DMS153 (cell line): ENCODE measurements at places on chromosomes 16 and 17.

GRCh38 chr16:58500430-58501241 is 693 bp downstream of the NDRG4 start:
- no peak for DNase-seq

DNA sequence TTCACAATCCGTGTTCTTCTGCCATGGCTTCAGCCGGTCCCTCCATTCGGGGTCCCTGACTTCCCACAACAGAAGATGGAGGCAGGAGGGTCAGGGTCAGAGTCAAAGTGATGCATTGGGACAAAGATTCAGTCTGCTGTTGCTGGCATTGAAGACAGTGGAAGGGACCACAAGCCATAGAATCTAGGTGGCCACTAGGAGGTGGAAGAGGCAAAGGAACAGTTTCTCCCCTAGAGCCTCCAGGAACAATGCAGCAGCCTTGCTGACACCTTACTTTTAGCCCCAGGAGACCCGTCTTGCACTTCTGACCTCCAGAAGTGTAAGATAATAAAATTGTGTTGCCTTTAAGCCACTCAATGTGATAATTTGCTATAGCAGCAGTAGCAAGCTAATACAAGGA is 55.9 kb downstream of the MFSD11 start:
- DNase-seq: peak; percentile 17

DNA sequence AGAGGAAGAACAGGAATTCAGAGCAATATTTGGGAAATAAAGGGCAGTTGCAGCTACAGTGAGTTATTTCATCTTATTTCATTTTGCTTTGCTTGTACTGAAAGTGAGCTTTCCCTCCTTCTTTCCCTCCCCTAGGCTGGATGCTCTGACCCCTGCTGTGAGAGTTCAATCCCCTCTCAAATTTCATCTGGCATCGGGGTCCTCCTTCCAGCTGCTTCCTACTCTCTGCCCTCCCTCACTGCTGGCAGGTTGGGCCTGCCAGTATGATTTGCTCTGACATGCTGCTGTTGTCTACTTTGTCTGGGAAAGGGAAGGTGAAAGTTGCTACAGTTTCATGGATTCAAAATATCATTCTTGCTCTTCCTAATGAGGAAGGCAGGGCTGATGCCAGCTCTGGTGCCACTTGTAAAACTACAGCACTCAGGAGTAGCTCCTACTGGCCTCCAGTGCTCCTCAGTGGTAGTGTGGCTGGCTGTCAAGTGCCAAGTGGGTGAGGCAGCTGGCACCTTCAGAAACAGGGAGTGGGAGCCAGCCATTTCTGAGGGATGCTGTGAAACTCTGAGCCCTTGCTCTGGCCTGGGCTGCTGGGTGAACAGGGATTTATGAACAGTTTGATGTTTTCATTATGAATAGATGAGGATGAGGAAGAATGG is 408.6 kb downstream of the HAPSTR1 start:
- no peak for DNase-seq

DNA sequence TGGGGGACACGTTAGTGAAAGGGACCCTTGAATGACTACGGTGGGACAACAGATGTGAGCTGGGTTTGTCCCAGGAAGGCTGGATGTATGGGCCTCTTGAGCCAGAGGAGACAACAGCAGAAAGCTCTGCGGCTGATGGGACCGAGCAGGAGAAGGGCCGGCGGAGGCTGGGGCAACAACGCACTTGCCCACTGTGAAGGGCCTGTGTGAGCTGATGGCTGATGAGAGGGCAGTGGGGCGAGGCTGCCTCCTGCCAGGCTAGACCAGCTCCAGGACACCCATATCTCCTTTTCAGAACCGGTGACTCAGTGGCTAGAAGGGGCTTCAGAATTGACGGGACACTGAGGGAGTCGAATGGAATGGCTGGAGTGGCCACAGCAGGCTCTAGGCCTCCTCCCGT is 250.1 kb downstream of the SEC14L1 start:
- no peak for DNase-seq

DNA sequence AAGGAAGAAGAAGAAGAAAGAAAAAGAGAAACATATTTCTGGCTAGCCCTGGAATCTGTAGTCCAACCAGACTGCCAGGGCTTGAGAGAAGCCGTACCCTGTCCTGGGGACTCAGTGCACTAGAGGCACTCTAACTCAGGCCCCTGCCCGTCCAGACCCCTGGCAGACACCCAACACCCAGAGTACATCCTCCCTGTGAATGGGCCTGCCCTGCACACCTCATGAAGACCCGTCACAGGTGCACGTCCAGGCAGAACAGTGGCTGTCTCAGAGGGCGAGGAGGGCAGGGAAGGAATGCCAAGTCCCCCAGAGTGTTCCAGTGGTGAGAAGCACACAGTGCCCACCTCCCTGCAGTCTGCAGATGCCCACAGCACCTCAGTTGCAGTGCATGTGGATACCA is 23.0 kb downstream of the MPG start:
- no peak for DNase-seq

DNA sequence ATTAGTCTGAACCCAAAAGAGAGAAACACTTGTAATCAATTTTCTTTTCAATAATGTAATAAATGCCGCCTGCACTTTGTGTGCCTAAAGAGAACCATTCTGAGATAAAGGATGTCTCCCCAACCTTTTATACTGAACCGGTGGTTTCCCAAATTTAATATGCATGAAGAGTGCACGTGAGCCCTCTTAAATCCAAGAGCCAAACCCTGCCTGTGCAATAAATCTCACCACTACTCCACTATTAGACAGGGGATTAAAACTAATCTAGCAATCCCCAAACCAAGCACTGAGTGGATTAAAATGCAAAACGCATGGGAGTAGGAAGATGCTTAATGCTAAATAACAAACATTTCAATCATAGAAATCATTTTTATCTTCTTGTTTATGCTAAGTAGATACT is 351.0 kb upstream of the PSMD7 start:
- no peak for DNase-seq

GRCh38 chr16:31409433-31409832 is 16.3 kb downstream of the ITGAD start:
- DNase-seq: no peak

GRCh38 chr17:19753051-19753509 is 5.0 kb upstream of the ALDH3A1 start:
- peak; percentile 27 for DNase-seq

GRCh38 chr17:74903671-74904070 is 10.2 kb upstream of the FADS6 start:
- DNase-seq: no peak

DNA sequence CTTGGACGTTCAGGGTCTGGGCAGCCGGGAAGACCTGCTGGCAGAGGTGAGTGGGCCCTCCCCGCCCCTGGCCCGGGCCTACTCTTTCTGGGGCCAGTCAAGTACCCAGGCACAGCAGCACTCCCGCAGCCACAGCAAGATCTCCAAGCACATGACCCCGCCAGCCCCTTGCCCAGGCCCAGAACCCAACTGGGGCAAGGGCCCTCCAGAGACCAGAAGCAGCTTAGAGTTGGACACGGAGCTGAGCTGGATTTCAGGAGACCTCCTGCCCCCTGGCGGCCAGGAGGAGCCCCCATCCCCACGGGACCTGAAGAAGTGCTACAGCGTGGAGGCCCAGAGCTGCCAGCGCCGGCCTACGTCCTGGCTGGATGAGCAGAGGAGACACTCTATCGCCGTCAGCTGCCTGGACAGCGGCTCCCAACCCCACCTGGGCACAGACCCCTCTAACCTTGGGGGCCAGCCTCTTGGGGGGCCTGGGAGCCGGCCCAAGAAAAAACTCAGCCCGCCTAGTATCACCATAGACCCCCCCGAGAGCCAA is 8.6 kb upstream of the ABCC3 start:
- peak; percentile 38 for DNase-seq

DNA sequence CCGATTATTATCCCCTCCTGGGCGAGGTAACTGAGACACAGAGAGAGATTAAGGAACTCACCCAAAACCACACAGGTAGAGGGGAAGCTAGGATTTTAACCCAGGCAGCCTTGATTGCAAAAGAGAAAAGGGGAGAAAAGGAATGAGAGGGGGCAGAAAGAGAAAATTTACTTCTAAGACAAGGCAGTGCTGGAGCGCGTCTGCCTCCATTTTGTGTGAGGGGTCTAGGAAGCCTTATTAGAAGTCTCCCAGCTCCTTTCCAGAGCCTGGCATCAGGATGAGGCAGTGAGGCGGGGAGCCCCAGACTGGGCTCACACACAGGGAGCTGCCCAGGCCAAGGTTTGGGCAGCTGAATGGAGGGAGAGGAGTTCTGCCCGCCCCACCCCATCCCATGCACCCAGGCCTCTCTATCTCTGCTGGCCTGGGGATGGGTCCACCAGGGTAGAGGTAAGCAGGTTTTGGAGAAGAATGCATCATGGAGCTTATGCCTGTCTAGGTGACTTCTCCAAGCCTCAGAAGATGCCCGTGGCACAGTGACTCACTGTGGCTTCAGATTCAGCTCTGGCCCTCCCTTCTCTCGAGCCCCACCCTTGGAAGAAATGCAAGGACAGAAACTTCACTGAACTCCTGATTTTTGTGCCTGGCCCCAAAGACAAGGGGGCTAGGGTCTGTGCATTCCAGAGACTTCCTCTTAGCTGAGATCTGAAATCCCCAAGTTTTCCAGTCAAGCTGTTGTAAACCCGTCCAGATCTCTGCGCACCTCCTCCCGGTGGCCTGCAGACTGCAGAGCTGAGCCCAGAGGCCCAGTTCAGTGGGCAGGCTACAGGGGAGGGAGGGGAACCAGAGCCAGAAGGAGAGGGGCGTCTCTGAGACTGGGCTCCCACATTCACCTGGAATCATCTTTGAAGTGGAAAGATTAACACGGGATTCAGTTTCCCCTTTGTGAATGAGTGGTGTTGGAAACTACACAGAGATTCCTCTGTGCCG is 95.1 kb upstream of the CDH5 start:
- DNase-seq: no peak

- no peak for DNase-seq
Measured at GRCh38 chr17:19332371-19333131, 30.0 kb downstream of the B9D1 start.

DNA sequence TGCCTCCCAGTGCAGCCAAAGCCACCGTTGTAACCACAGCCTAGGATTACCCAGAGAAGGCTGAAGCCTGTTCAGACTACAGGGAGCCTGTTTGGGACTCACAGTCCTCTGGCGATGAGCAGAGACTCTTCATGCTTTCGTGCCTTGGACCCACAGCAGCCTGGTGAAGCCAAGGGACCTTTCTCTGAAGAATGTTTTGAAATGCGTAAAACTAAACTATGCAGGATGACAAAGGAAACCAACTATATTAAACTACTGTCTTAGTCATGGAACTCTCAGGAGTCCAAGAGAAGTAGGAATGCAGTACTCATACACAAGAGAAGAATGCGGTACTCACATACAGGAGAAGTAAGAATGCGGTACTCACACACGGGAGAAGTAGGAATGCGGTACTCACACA is 20.9 kb downstream of the ABR start:
- no peak for DNase-seq

DNA sequence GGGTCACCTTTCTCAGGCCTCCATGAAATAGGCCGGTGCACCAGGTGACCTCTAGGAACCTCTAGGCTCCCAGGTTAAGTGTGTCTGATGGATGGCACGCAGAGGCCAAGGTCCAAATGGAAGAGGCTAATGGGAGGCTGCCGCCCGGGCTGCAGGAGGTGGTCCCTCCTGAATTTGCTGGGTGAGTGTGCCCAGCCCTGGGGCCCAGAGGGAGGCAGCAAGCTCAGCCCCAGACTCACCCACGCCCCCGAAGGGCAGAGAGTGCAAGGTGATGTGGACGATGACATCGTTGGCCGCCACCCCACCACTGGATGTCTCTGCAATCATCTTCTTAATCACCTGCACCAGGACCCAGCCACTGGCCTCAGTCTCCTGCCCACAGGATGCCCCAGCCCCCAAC is 9.3 kb downstream of the ALDH3A1 start:
- DNase-seq: no peak

- DNase-seq: no peak
Measured at GRCh38 chr16:1188432-1189189, 35.7 kb downstream of the CACNA1H start.

GRCh38 chr17:69936996-69937395 is 138.0 kb upstream of the KCNJ16 start:
- no peak for DNase-seq

DNA sequence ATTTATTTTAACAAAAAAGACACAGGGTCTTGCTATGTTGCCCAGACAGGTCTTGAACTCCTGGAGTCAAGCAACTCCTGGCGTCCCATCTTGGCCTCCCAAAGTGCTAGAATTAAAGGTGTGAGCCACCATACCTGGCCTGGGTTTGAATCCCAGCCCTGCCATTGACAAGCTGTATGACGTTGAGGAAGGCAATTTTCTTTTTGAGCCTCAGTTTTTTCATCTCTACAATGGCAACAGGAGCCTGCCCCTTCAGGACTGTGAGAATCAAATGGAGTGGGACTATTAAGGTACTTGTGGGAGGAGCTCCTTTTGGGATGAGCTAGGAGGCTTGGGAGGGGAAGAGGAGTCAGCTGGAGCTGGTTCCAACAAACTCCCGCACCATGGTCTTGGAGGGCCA is 6.2 kb downstream of the RARA start:
- no peak for DNase-seq

DNA sequence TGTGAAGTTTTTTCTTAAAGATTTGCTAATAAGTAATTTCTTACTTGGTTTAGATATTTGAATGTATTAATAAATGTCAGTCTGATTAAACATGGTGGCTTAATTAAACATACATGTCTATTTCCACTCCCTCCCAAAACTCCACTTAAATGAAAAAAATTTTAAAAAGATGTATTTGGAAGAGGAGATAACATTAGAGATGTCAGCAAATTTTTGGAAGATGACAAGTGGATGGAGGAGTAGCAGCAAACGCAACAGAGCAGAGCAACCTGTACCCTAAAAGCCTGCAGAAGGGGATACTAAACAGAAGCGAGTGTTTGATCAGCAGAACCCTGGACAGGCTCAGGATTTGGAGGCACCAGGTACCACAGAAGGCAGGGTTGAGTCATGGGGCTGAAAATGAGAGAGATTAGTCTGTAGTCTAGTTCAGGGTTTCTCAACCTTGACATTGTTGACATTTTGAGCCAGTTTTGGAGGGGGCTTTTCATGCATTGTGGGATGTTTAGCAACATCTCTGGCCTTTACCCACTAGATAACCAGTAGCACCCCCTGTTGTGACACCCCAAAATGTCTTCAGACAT is 17.8 kb downstream of the LUC7L3 start:
- no peak for DNase-seq

- no peak for DNase-seq
Measured at GRCh38 chr16:188674-189073, 8.4 kb downstream of the HBQ1 start.
